ENCODE measurements at places on chromosomes 7 and 10.

DNA sequence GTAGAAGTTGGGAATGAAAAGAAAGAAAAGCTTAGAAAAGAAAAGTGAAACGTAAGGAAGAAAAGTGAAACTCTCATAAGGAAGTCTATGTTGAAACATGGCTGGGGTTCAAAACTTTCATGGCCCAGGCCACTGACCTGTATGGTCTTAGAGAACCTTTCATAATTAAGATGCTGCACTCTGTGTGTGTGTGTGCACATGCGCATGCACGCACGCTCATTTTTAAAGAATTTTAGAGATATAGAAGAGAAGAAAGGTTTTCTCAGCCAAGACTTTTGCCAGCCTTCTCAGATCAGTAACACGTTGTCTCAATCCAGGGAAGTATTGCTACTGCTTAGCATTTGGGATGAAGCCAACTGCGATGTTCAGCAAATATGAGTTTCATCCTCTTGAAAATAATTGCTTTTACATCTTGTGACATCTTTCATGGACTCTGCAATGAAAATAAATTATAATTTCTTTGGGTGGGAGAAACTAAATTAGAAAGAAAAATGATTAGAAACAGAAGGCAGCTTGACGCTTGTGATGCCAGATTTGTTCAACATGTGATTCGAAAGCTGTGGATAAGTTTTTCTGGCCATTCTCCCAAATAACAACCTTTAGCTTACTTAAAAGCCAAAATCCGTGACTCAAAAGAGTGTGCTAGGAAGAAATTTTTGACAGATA lies 16.2 kb upstream of the SLC26A4 start:
- no peak for DNase-seq

- DNase-seq, result no peak
Observed at GRCh38 chr7:99219185-99219767, 11.4 kb upstream of the KPNA7 start.

DNA sequence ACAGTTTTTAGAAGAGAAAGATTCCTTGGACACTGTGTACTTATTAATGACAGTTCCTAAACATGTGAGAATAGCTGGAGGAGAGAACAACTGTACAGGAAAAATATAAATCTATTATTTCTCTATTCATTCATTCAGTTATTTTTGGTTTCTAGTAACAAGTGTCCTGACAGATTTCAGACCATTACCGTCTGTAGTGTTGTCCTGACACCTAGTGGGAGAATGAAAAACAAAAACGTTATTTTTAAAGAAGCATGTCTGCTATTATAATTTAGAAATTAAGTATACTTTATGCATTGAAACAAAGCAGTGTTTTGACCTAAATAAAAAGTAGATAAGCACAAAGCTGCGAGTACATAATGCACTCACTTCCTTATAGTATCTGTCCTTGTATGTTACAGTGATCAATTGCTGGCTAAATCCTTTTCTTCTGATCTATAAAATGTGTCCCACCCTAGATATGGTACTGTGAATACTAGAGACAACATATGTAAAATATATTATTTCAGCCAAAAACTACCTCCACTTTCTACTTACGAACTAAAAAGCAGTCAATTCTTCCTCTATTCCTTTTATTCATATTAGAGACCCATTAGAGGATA lies 575.6 kb downstream of the ARL4A start:
- peak; percentile 31 for DNase-seq

- no peak for DNase-seq
Observed at GRCh38 chr7:117393781-117394180, 33.5 kb downstream of the ASZ1 start.

DNA sequence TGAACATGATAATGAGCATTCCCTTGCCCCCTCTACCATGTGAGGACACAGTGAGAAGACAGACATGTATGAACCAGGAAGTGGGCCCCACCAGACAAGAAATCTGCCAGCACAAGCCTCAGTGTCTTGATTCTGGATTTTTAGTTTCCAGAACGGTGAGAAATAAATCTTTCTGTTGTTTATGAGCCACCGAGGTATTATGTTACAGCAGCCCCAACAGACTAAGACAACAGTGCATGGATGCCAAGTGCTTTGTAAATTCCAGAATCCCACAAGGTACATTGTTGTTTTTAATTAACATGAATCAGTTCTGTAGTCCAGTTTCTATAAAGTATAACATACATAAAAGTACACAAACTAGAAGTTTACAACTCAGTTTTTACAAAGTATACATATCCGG lies 162.2 kb downstream of the ARHGAP21 start:
- DNase-seq, result no peak

DNA sequence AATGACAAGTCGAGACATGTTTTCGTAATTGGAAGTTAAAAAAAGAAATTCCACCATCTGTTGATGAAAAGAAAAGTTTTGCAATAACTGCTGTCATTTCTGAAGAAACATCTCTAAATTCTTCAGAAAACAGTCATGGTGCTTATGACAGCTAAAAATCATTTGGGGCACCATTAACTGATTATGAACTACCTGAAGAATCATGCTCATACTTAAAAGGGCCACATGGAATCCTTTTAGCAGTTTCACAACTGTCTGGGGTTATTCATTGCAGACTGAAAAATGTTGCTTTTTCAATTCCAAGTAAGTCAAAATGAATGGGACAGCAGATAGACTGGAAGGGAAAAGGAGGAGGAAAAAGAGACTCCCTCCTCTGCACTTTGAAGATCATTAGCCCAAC lies 134.2 kb downstream of the CHN2 start:
- DNase-seq, result no peak

DNA sequence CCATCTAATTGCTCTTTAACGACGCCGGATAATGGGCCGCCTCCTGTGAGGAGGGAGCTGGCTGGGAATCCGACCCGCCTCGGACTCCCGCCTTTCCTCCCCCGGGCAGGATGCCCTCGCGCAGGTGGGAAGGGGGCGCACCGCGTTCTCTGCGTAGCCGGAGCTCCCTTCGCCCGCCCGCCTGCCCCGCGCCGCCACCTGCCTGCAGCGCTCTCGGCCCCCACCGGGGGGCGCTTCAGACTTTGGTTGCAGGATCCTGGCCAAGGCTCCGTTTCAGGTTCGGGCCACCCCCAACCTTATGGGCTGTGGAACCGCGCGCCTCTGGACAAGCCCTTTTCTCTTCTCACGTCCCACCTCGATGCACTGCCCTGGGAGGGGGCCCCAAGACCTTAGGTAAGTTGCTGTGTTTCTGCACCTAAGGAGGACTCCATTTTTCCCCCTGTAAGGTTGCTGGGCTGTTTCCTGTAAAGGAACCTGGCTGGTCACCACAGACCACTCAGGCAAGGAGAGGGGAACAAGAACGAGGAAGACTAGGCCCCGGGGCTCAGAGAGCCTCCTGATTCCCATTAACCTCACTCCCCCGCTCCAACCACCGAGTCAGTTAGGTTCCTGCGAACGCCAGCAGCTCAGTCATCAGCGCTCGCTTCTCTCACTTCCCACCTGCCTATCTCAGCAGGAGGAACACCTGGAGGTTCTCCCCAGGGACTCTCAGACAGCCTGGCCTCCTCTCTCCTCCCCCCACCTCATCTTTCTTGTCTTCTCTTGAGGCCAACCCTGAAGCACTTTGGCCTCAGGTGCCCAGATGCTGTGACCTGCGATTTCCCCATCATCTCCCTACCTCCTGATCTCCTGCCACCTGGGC lies 11.3 kb upstream of the KAZALD1 start:
- DNase-seq, result peak; percentile 66

DNA sequence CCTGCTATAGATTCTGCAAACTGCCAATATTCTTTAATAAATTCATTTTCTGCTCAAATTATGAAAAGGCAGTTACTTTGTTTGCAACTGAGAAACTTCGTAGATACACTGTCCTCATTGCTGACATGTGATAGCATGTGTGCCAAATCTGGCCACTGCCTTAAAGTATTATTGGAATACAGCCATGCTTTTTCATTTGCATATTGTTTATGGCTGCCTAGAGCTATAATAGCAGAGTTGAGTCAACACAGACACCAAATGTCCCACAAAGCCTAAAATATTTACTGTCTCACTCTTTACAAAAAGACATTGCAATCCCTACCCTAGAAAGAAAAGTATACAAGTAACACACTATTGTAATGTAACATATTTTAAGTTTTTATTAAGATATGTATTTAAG lies 647.4 kb downstream of the XPNPEP1 start:
- DNase-seq, result no peak

GRCh38 chr7:36305226-36305625 lies 84.4 kb upstream of the ANLN start:
- no peak for DNase-seq

DNA sequence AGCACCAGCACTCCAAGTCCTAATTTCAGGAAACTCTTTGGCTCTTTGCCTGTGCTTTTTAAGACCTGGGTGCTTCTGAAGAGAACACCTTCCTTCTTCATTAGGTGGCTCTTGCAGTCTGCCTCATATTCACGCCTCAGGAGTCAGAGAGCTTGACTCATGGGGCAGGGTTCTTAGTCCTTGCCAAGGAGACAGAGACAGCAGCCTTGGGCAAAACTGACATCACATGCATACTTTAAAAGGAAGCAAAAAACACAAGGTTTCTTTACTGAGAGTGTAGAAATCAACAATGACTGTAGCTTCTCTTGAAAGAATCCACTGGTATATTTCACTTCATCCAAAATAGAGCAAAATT lies 780.6 kb downstream of the INHBA start:
- no peak for DNase-seq

DNA sequence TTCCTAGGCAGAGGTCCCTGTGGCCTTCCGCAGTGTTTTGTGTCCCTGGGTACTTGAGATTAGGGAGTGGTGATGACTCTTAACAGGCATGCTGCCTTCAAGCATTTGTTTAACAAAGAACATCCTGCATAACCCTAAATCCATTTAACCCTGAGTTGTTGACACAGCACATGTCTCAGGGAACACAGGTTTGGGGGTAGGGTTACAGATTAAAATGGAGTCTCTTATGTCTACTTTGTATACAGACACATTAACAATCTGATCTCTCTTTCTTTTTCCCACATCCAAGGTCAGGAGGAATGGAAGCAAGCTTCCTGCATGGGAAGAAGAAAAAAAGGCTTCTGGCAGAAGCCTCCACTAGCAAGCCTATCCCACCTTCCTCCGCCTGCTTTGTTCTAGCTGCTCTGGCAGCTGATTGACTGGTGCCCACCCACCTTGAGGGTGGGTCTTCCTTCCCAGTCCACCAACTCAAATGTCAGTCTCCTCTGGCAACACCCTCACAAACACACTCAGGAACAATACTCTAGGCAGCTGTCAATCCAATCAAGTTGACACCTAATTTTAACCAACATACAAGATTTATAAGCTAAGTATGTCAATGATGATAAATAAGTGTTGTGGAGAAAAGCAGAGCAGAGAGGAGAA lies 176.5 kb upstream of the CCZ1B start:
- DNase-seq, result peak; percentile 12

GRCh38 chr10:130547368-130547767 lies 411.2 kb downstream of the GLRX3 start:
- no peak for DNase-seq

DNA sequence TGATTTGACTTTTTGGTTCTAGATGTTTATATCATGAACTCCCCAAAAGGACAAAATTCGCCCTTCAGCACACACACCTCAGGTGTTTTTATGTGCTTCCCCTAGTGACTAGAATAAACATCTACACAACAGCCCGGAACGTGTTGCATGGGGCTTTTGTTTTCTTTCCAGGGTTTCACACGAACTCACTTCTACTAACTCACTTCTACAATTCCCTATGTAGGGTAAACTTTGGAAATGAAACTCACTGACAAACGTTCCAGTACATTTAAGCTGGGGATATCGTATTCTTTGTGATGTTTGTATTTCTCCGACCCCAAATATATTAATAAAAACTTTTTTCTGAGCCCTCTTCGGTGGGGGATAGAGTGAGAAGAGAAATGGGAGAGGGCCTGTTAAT lies 1.4 kb downstream of the TRA2A start:
- DNase-seq, result peak; percentile 49

- DNase-seq, result no peak
Observed at GRCh38 chr10:77583527-77583926, 54.1 kb downstream of the KCNMA1 start.

GRCh38 chr7:77657427-77658224 lies 38.6 kb upstream of the RSBN1L start:
- peak; percentile 53 for DNase-seq

DNA sequence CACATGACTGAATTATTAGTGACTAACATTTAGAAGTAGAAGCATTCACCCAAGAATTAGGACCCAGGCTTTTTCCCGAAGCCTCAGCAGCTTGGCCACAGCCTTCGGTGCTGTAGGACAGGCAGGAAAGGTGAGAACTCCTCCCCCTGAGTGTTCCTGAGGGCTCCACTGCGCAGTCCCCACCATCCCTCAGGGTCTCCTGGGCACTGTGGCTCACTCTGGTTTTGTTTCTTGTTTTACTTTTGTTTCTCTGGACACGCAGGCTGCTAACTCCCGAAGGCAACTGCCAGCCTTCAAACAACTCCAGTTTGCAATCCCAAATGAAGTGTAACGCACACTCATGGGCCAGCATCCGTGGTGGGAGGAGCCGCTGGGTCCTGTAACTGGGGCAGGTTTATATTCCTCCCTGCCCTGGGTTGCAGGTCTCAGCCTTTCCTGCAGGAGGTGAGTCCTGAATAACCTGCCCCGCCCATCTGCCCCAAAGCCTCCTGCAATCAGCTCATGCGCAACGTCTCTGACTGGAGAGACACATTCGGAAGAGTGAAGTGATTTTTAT lies 492.9 kb downstream of the PTPRN2 start:
- peak; percentile 24 for DNase-seq

- DNase-seq, result no peak
Observed at GRCh38 chr7:71801976-71802375, 610.2 kb downstream of the CALN1 start.

DNA sequence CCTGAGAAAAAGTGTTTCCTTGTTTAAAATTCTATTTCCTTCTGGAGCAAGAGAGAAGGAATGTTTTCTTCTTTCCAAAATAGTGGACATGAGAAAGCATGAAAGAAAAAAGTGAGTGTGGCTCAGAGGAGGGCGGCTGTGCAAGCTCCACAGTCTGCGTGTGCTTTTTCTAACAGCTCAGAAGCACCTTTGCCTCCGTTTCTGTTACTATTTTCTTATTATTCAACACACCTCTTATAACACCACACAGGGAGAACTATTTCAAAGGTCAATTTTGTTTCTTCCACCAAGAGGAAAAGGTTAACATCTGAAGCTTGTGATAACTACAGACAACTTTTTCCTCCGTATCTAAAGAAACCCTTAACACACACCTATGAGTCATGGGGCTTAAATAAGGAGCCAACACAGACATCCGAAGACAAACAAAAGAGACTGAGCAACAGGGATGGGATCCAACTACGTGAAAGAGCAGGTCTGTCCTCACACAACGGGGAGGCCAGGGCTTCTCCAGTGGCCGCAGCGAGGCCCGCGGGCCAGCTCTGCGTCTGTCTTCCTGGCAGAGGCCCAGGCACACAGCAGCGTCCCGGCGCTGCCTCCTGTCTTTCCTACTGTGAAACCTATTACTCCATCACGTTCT lies 36.2 kb upstream of the NCAPG2 start:
- DNase-seq, result no peak

DNA sequence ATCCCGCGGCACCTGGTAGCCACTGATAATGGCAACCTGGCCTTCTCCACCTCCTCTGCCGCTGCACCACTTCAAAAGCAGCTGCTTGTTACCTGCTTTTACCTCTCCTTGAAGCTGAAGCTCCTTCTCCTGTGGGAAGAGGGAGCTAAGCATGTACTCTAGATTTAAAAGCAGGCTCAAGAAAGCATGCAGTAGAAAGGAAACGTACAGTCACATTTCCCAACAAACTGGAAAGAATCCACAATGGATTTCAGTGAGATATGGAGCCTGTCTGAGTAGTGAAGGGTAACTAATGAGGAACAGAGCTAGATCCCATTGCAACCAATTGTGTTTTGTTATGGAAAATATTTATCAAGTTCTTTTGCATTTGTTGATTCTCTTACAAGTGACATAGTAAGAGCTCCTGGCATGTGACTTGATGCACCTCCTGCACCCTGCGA lies 457.4 kb upstream of the GALNT17 start:
- DNase-seq, result no peak
